Right renal pelvis (tissue), 4 donors: ENCODE measurements at places on chromosomes 3 and 15.

GRCh38 chr3:36911990-36912804 is 32.7 kb downstream of the TRANK1 start:
- no peak for DNase-seq

DNA sequence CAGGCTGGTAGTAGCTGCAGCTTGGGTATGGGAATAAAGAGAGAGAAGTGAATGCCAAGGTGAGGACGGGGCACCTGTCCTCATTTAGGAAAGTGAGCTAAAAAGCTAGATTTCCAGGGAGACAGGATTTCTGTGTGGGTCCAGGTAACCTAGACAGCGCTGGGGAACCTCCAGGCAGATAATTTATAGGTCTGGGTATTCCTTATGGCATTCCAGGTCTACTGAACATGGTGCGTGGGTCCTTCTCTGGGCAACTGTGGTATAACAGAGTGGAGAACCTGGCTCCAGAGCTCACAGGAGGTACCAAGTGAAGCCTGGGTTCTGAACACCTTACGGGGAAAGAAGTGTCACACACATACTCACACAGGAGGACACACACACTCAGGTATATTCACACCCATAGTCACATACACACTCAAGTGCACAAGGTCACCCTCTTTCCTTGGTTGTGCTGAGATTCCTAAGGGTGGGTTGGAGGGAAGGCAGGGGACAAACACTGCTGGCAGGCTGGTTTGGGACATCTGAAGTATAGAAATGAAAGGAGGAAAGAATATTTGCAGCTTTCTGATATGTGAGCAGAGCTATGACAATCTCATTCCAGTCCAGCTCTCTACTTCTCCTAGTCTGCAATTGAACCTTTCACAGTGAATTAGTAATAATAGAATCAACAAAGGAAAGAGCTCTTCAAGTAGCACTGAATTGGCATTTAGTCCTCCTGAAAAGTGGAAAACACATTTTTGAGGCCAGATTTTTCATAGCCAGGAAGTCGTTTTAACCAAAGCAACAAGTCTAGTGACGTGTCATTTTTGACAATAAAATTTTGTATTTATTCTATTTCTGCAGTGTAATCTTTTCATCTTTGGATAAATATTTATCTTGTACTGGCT is 37.4 kb upstream of the ITGA11 start:
- DNase-seq = no peak

GRCh38 chr3:132134611-132135010 is 99.8 kb upstream of the CPNE4 start:
- DNase-seq = no peak

- no peak for DNase-seq
Observed at GRCh38 chr15:81886080-81886479, 159.7 kb downstream of the MEX3B start.

DNA sequence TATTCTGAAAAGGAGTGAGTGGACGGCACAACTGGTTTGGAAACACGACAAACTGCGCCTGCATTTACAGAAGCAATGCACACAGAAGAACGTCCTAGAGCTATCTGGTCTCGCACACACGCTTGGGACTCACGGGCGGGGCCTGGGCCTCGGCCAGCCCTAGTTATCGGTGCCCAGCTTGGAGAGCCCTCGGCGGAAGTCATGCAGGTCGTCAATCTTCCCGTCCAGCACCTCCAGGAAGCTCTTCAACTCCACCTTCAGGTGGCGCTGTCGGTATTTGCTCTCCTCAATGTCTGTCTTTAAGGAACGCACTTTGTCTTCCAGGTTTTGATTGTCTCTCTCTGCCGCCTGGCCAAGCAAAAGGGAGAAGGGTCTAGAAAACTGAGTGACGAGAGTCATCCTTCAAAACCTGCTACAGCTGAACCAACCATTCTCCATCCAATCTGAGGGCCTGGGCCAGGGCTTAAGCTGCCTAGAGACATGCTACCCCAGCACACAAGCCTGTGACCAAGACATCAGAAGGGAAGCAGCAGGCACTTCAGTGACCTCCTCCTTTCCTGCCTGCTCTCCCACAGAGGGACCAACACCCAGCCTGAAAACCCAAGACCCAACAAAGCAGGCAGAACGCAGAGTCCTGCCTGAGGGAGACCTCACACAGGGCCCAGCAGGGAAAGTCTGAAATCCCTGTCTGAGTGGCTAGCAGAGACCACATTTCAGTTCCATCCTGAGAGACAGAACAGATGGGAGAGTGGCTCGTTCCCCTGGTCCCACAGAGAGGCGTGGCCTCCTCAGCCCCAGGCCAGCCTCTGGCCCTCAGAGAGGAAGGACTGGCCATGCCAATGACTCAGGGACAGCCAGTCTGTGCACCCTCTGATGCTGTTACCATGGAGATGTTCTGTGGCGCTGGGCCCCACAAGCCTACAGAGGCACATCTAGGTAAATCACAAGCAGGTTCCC is 40.4 kb downstream of the WHAMM start:
- DNase-seq = peak; percentile 72

GRCh38 chr3:157953565-157953964 is 152.7 kb downstream of the SHOX2 start:
- DNase-seq = no peak

GRCh38 chr15:63288778-63289378 is 11.5 kb downstream of the APH1B start:
- no peak for DNase-seq

GRCh38 chr15:85583923-85584390 is 203.6 kb downstream of the AKAP13 start:
- no peak for DNase-seq

- DNase-seq = no peak
Observed at GRCh38 chr3:23246651-23247050, 43.5 kb downstream of the UBE2E2 start.

DNA sequence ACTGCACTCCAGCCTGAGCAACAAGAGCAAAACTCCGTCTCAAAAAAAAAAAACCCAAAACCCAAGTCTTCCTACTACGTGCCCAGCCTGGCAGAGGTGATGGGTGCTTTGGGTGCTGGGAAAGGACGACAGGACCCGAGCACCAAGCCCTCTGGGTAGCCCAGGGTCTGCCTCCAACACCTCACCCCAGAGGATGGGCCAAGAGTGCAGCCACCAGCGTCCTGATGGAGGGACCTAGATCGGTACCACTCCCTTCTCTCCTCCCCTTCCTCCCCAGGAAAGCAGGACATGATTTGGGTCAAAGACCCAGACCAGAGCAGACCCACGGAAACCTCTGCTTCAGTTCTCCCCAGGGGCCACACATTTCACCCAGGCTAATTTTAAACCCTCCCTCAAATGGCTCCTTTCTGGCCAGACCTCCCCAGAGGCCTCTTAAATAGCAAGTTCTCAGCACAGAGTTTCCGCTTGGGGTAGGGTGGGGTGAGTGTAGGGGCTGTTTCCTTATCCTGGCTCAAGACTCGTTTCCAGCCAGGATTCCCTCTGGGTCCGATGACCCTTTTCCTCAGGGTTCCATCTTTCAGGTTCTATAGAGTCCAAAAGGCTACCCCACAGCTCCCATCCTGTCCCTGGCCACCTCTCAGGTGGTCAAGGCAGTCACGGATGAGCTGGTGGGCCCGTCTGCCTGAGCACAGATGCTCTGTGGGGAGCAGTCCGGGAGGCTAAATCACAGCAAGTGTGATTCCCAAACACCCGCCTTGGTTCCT is 20.5 kb downstream of the RBPMS2 start:
- DNase-seq = no peak

GRCh38 chr15:29689287-29689986 is 132.8 kb downstream of the TJP1 start:
- DNase-seq = no peak

- DNase-seq = no peak
Observed at GRCh38 chr3:152719264-152719663, 115.7 kb upstream of the P2RY1 start.

DNA sequence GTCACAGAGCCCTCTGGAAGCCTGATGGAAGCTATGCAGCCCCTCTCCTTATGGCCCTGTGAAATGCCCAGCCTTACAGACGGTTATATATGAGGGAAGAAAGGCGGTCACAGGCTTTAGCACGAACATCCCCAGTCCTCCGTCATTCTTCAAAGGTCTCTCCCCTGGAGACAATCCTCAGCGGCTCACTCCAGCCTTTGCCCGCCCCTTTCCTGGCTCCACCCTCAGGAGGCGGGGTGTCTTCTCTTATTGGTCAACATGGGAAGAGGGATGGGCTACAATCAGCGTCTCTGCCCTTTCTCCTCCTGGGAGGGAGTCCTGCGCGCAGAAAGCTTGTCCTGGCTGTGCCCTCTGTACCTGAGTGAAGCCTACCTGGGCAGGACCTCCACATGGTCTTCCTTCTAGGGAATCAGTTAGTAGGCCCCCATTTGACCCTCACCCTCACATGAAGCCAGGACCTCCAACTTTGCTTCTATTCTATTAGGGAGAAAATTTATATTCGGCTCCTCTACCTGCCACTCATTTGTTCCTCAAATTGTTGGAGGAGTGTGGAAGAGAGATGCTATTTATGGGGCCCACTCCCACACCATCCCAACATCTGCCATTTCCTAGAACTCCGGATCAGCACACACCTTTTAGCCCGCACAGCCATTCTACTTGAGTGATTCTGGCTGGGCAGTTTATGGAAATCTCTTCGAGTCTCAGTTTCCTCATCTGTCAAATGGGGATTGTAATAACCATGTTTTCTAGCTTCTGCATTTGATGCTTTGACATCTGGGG is 112.9 kb upstream of the SLC6A11 start:
- DNase-seq = no peak

DNA sequence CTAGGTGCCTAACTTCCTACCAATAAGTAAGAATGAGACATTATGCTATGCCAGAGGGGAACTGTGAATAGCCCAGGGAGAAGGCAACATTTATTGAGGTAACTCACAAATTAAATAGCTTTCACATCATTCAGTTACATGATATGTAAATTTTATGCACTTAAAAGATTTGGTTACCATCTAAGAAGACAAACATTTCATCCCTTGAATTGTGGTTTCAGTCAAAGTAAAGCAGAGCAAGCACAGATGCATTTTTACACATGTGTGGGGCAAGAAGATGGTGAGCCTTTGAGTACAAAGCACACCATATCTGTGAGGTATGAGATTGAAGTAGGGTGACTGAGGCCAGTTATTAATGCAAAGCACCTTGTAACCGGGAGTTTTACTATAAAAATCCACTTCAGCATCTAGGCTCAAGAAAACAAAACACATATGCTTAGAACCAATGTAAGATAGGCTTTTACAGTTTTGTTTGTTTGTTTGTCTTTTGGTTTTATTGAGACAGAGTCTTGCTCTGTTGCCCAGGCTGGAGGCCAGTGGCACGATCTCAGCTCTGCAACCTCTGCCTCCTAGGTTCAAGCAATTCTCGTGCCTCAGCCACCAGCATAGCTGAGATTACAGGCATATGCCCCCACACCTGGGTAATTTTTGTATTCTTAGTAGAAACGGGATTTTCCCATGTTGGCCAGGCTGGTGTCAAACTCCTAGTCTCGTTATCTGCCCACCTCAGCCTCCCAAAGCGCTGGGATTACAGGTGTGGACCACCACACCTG is 3.5 kb downstream of the PLSCR2 start:
- DNase-seq = no peak

GRCh38 chr3:41097896-41098496 is 101.3 kb upstream of the CTNNB1 start:
- no peak for DNase-seq

DNA sequence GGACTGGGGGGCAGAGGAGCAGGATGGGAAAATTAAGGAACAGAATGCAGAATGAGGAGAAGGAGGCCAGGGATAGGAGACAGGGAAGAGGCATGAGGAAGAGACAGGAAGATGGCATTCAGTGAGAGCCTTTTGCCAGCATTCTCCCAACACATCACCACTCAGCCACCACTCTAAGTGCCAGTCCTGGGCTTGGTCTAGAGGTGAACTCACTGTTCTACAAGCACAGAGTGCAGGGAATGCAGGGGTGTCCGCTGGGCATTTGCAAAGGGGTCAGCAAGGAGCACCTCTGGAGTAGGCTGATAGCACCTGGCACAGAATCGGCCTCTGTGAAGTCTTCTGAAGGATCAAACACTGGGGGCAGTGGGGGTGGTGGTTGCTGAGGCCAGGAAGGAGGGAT is 14.6 kb upstream of the IGDCC3 start:
- no peak for DNase-seq
